Bladder microvascular endothelial cell (primary cell): ENCODE measurements at places on chromosomes 2 and 18. TPM values are rescaled to one million over a fixed set of nuclear protein-coding genes. Genes with fewer than 3 reads are reported as not detected.

The OSBPL6 gene
- total RNA-seq, result 0.65 and 13.4 TPM in 2 replicates

The PAIP2B gene
- total RNA-seq, result 0.65 and 1.8 TPM in 2 replicates

The COL6A3 gene
- total RNA-seq, result 4.7 and 29.8 TPM in 2 replicates

The G6PC2 gene
- not detected in 2 replicates for total RNA-seq
